ENCODE measurements at places on chromosomes 7 and 10.

DNA sequence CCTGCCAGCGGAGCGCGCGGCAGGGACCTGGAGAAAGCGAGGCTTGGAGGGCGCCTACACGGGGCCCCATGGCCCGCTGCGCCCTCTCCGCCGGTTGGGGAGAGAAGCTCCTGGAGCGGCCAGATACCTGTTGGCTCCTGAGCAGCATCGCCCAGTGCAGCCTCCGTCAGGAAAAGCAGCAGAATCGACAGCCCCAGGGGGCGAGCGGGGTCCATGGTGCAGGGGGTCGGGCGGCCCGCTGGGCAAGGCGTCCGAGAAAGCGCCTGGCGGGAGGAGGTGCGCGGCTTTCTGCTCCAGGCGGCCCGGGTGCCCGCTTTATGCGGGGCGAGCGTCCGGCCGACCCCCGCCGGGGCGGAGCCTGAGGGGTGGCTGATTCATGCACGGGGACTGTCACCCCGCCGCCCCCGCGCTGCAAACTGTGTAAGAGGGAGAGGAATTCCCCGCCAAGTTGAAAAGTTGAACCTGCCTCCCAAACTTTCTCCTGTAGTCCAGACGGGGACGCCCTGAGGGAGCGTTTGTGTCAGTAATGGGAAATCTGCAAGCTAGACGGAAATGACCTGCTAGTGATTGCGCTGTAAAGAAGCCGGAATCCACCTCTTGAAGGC, at the start of gene TFPI2:
Gene TFPI2 (minus strand): TSS at position 290 of the 605 bp plus-strand sequence. CDS start 75 bp downstream, at position 215.
- H3K4me1 ChIP-seq: peaks cover 7% of the 10 kb centered on the region
- no peak for DNase-seq
- no peaks in the 10 kb centered on the region for H3K36me3 ChIP-seq
- H3K27me3 ChIP-seq: peaks cover 27% of the 10 kb centered on the region
- H3K27ac ChIP-seq: no peak within 1 kb of the TSS

DNA sequence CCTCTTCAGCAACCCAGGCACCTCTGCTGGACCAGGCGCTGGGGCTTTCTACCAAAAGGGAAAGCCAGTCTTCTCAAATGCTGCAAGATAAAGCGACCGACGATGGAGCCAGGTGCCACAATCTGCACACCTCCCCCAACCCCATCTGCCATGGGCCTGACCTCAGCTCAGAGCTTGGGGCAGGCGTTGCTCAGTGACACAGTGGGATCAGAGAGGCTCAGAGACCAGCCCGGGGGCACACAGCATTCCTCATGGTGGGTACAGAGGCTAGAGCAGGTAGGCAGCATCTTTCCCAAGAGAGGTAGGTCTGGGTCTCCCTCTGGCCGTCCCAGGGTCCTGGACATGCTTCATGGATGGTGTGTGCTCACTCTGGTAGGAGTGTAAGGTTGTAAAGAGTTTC, 56.3 kb downstream of the ZMIZ1 start:
- H3K27me3 ChIP-seq: no peaks in the 10 kb centered on the region
- H3K27ac ChIP-seq: no peak overlapping the region
- H3K36me3 ChIP-seq: no peaks in the 10 kb centered on the region

DNA sequence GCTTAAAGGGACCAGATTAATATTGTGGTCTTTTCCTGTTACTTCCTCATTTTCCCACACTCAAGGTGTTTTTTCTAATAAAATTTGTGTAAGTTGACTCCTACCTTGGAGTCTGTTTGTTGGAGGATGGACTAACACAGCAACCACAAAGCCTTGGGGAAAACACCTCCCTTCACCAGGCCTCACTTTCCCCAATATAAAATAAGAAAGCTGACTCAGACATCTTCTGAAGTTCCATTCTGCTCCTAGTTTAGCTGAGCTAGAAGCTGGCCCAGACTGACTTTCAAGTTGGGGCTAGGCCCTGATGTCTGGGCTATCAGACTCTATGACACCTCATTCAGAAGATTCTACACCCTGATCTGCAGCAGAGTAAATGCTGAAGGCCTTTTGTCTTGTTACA, 73.0 kb upstream of the ADRB1 start:
- peaks cover 10% of the 10 kb centered on the region for H3K36me3 ChIP-seq
- H3K27me3 ChIP-seq: peaks cover 49% of the 10 kb centered on the region
- no peak for DNase-seq
- no peak overlapping the region for H3K27ac ChIP-seq

GRCh38 chr10:110507346-110507745, 9.6 kb downstream of the DUSP5 start:
- no peak overlapping the region for H3K27ac ChIP-seq
- H3K36me3 ChIP-seq: peaks cover 95% of the 10 kb centered on the region
- no peak for DNase-seq
- no peaks in the 10 kb centered on the region for H3K27me3 ChIP-seq
- H3K4me1 ChIP-seq: peaks cover 69% of the 10 kb centered on the region

- H3K36me3 ChIP-seq: no peaks in the 10 kb centered on the region
- H3K4me3 ChIP-seq: no peak overlapping the region
- no peak overlapping the region for H3K27ac ChIP-seq
- no peak for DNase-seq
- H3K27me3 ChIP-seq: no peaks in the 10 kb centered on the region
Observed at GRCh38 chr10:115953281-115953680, 319.7 kb downstream of the GFRA1 start.

GRCh38 chr10:84634636-84635035, 306.2 kb downstream of the CCSER2 start:
- no peaks in the 10 kb centered on the region for H3K4me1 ChIP-seq
- H3K36me3 ChIP-seq: no peaks in the 10 kb centered on the region
- H3K27ac ChIP-seq: no peak overlapping the region
- H3K27me3 ChIP-seq: peaks cover 4% of the 10 kb centered on the region

GRCh38 chr7:4734587-4735345, 40.7 kb upstream of the AP5Z1 start:
- H3K4me1 ChIP-seq: peaks cover 91% of the 10 kb centered on the region
- peaks cover 29% of the 10 kb centered on the region for H3K36me3 ChIP-seq
- H3K4me3 ChIP-seq: no peak overlapping the region
- no peaks in the 10 kb centered on the region for H3K27me3 ChIP-seq

DNA sequence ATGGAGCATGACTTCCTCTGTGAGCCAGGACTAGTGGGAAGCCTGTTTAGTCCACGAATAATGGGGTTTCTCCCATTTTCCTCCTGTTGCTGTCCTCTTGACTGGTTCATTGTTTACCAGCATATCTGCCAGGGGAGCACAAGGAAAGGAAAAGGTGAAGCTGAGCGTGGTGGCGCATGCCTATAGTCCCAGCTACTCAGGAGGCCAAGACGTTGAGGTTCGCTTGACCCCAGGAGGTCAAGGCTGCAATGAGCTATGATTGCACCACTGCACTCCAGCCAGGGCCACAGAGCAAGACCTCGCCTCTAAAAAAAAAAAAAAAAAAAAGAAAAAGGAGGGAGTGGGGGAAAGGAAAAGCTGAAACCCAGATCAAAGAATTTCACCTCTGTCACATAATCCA, 5.8 kb upstream of the IL2RA start:
- no peaks in the 10 kb centered on the region for H3K27me3 ChIP-seq
- peak overlapping the region; percentile 70 for H3K4me3 ChIP-seq
- peaks cover 92% of the 10 kb centered on the region for H3K4me1 ChIP-seq
- H3K36me3 ChIP-seq: peaks cover 6% of the 10 kb centered on the region
- DNase-seq: no peak

DNA sequence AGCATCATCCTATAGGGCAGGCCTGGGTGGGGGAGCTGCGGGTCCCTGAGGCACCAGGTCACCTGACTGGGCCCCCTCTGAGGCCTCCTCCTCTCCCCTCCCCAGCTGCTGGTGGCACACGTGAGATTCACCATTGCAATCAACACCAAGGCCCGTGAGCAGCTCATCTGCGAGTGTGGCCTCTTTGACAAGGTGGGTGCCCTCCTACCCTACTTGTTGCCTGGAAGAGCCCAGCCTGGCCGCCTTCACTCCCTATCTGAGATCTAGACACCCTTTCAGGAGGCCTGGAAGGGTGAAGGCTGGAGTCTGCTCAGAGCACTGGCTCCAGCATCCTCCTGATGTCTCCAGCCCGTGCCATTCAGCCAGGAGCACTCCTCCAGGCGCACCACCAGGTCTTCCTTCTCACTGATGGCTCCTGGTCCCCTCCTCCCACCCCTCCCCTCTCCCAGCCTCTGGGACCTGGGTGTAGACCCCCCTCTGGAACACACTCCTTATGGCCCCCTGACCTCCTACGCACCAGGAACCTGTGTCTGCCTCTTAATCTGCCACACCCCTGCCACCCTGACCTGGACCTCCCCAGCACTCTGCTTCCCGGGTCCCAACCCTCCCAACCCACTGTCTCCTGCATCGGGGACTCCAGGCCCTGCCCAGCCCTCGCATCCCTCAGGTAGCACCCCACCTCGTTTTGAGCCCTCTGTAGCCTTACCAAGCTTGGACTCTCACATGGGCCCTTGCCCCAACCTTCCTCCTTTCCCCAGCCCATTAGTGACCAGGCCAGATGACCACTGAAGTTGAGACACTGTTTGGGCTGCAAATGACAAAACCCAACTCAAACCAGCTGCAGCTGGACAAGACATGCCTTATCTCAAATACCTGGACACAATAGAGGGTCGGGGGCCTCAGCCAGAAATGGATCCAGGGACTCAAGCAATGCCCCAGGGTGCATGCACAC, 67.5 kb downstream of the ALOX5 start:
- H3K4me1 ChIP-seq: peaks cover 25% of the 10 kb centered on the region
- H3K36me3 ChIP-seq: peaks cover 6% of the 10 kb centered on the region
- DNase-seq: no peak
- H3K4me3 ChIP-seq: no peak overlapping the region

DNA sequence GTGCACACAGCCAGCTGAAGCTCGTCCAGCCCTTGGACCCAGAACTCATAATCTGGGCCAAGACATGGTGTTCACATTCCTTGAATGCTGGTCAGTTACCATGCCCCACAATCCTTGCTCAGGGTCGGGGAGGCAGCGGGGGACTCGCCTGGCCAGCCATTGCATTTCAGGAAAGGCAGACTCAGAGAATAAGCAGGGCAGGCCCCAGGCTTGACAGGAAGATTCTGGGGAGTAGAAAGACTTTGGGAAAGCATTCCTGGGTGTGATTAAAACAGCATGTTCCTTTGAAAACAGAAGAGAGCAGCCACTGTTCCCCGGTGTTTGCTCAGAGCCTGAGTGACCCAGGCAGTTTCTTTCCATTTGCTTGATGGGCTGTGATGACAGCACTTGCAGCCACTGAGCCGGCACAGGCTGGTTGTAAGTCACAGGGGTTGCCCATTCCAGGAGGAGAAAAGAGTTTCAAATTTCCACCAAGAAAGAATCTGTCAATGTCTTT, 473.7 kb downstream of the TYW1 start:
- DNase-seq: no peak
- no peaks in the 10 kb centered on the region for H3K36me3 ChIP-seq
- H3K27ac ChIP-seq: no peak overlapping the region
- no peaks in the 10 kb centered on the region for H3K4me1 ChIP-seq

DNA sequence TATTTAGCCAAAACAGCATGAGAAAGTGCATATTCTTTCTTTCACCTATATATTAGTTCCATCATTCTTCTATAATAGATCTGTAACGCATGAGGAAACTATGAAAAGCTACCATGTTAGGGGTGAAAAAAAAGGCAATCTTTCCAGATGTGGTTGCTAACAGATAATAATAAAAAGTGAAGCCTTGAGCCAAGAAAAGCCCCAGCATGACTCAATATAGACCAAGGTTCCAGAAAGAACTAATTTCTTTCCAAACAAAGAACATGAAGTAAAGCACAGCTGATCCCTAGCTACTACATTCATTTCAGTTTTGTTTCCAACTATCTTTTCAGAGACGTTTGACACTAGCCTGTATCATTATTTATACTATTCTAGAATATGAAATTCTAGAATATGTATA, 16.4 kb downstream of the ARL4A start:
- peaks cover 3% of the 10 kb centered on the region for H3K36me3 ChIP-seq
- no peak overlapping the region for H3K27ac ChIP-seq
- no peaks in the 10 kb centered on the region for H3K4me1 ChIP-seq
- no peak for DNase-seq
- no peak overlapping the region for H3K4me3 ChIP-seq

DNA sequence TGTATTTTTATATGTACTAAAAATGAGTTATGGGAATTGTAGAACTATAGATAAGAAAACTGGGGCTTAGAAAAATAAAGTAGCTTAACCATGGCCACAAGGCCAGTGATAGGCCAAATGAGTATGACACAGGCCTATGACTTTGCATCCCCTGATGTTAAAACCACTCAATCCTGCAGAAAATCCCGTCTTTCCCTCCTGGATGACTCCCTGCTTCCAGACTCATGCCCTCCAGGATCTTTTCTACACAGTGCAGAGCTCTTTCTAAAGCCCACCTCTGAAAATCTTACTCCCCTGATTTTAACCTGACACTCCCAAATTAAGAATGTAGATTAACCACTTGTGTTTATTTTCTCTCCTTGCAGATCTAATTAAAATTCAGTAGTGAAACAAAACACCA, 489.2 kb upstream of the LRRN3 start:
- DNase-seq: no peak
- no peaks in the 10 kb centered on the region for H3K36me3 ChIP-seq
- H3K4me3 ChIP-seq: no peak overlapping the region

GRCh38 chr10:107409522-107409921, 245.0 kb upstream of the SORCS1 start:
- H3K4me1 ChIP-seq: no peaks in the 10 kb centered on the region
- H3K27ac ChIP-seq: no peak overlapping the region
- H3K4me3 ChIP-seq: no peak overlapping the region

- peaks cover 26% of the 10 kb centered on the region for H3K4me1 ChIP-seq
- H3K27ac ChIP-seq: peak overlapping the region; percentile 53
- peaks cover 9% of the 10 kb centered on the region for H3K36me3 ChIP-seq
- H3K4me3 ChIP-seq: peak overlapping the region; percentile 6
- DNase-seq: no peak
Observed at GRCh38 chr7:25853314-25853713, 298.7 kb upstream of the NFE2L3 start.

GRCh38 chr10:95688648-95689047, 5.1 kb downstream of the TCTN3 start:
- H3K27ac ChIP-seq: no peak overlapping the region
- H3K4me1 ChIP-seq: peaks cover 23% of the 10 kb centered on the region
- peaks cover 39% of the 10 kb centered on the region for H3K36me3 ChIP-seq
- H3K27me3 ChIP-seq: no peaks in the 10 kb centered on the region
- H3K4me3 ChIP-seq: no peak overlapping the region
- DNase-seq: no peak

GRCh38 chr7:45158471-45158870, 880 bp downstream of the RAMP3 start:
- DNase-seq: peak; percentile 4
- H3K36me3 ChIP-seq: no peaks in the 10 kb centered on the region
- peaks cover 11% of the 10 kb centered on the region for H3K4me1 ChIP-seq
- no peak overlapping the region for H3K27ac ChIP-seq
- peaks cover 72% of the 10 kb centered on the region for H3K27me3 ChIP-seq

GRCh38 chr7:80618096-80618495, 20.3 kb upstream of the CD36 start:
- no peaks in the 10 kb centered on the region for H3K4me1 ChIP-seq
- DNase-seq: no peak
- H3K4me3 ChIP-seq: no peak overlapping the region
- no peaks in the 10 kb centered on the region for H3K27me3 ChIP-seq

All from activated naive CD4-positive, alpha-beta T cell treated with anti-CD3 and anti-CD28 coated beads, Interleukin-2, amount 10 ng/mL, durations not matched to agents 7 days and 5 days (primary cell).